ENCODE measurements at places on chromosomes 2 and 18.

- DNase-seq, result no peak
Measured at GRCh38 chr2:222241128-222241870, 57.5 kb downstream of the PAX3 start.

DNA sequence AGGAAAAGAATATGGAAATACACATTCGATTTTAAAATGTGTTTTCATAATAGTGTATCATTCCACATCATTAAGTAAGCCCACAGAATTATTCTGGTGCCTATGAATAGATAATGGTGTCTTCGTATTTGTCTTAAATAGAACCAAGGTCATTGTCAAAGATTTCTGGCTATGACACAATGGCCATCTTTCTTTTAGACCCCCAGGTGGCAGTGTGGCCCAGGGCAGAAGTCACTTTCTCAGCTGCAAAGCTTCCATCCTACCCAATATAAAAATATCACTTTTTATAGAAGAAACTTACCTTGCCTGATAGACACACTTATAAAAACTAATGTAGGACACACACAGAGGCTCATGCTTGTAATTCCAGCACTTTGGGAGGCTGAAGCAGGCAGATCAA lies 57.5 kb downstream of the ZRANB3 start:
- peak; percentile 26 for DNase-seq

DNA sequence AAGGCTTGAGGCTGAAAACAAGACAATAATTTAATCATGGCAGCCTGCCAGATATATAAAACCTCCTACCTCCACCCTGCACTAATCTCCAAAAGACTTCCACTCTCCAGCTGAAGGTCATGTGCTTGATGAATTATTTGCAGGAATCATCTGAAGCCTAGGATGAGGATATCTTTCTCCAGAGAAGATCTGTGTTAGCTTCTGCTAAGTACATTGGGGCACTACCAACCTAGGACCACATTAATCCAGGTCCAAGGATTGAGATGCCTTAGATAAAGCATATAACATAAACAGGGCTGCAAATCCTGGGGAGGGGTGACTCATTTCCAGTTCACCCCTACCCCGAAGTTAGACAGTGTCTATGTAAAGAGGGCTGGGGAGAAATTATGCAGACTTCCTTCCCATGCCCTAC lies 80.5 kb upstream of the FRZB start:
- no peak for DNase-seq

DNA sequence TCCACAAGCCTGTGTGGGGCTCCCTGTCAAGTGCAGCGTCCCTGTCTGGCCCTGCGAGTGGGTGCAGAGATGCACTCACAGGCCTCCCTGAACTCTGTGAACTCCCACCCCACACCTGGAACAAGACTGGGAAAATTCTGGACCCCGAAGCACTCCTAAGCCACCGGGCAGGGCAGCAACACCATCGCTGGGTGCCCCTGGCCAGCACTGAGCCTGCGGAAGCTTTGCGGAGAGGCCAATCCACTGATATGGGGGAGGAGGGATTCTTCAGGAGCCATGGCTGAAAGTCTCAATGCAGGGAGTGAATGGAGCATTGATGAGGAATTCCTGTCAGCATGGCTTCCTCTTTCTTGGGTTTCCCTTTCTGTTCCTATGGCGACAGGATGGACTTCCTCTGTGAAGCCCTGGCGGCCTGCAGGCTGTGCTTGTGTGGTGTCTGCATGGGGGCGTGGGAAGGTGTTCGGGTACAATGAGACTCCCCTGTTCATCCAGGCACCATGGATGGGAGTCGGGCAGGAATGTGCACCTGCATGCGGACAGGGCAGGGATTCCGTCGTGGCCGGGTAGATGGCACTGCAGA lies 15.1 kb downstream of the TRIB2 start:
- DNase-seq, result no peak

- DNase-seq, result no peak
Measured at GRCh38 chr2:224171226-224171625, 132.1 kb upstream of the SERPINE2 start.

GRCh38 chr2:235007664-235008457 lies 56.0 kb downstream of the SH3BP4 start:
- DNase-seq, result no peak

DNA sequence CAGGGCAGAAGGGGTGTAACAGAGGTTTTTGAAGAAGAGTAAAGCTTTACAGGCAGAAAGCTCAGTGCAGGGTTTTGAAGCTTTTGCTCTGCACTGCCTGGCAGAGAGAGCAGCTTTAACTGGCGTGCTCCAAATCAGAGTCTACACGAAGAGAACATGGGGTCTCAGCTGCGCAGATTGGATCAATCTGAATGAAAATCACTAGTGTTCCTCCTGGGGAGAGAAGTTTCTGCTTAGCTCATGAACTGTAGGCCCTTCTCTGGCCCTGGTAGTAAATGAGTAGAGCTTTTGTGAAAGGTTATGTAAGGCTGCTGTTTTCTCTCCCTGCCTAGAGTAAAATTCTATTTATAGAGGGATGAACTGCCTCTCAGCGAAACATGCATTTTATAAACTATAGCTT lies 13.6 kb downstream of the DCC start:
- no peak for DNase-seq

GRCh38 chr2:225468131-225468530 lies 68.6 kb downstream of the NYAP2 start:
- DNase-seq, result no peak

GRCh38 chr2:182784777-182785176 lies 68.7 kb downstream of the DNAJC10 start:
- peak; percentile 20 for DNase-seq

GRCh38 chr2:114068438-114068837 lies 178.5 kb downstream of the ACTR3 start:
- DNase-seq, result peak; percentile 75

DNA sequence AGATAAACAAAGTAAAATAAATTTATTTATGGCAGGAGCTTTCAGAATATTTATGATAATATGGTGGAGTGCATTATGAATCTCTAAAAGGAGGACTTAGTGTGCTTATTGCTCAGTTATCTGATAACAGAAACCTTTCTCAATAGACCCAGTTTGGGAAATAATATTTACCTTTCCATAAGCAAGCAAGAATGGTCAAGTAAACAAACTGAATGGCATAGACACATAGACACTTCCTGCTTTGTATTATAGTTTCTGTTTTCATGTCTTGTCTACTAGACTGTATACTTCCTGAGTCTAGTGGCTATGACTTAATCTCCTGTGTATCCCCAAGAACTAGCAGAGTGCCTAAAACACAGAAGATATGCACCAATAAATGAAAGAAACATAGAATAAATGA lies 87.8 kb downstream of the UPP2 start:
- no peak for DNase-seq

- no peak for DNase-seq
Measured at GRCh38 chr18:76995896-76996295, 136.7 kb downstream of the MBP start.

DNA sequence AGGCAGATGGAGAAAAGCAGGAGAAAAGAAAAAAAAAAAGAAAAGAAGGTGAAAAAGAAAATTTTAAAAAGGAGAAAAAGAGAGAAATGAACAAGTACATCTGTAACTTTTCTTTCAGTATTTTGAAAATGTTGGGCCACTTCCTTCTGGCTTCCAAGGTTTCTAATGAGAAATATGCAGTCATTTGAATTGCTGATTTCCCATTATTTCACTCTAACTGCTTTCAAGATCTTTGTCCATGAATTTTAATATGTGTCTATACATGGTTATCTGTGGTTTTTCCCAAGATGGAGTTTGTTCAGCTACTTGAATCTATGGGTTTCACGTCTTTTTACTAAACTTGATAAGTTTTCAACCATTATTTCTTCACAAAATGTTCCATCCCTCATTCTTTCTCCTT lies 14.3 kb upstream of the MPP4 start:
- DNase-seq, result no peak

DNA sequence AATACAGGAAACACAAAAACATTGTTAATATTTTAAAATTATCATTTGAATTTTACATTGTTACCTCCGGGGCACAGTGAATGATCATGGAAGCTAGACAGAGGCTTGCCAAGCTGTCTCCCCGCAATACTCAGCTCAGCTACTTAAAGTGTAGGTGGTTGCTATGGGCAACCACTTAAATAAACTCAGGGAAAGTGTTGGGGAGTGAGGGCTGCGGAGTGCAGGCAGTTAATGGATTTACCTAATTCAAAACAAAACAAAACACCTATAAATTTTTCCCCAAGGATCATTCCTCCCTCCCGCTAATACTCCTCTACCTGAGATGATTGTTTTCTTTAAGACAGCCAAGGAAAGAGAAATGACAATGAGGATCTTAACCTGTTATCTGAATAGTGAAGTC lies 349.5 kb downstream of the TGIF1 start:
- DNase-seq, result peak; percentile 33

- DNase-seq, result no peak
Measured at GRCh38 chr2:197077336-197077735, 150.8 kb upstream of the PGAP1 start.

Data from iPS-NIHi11 (cell line).